ENCODE measurements at places on chromosomes 1 and 21.

DNA sequence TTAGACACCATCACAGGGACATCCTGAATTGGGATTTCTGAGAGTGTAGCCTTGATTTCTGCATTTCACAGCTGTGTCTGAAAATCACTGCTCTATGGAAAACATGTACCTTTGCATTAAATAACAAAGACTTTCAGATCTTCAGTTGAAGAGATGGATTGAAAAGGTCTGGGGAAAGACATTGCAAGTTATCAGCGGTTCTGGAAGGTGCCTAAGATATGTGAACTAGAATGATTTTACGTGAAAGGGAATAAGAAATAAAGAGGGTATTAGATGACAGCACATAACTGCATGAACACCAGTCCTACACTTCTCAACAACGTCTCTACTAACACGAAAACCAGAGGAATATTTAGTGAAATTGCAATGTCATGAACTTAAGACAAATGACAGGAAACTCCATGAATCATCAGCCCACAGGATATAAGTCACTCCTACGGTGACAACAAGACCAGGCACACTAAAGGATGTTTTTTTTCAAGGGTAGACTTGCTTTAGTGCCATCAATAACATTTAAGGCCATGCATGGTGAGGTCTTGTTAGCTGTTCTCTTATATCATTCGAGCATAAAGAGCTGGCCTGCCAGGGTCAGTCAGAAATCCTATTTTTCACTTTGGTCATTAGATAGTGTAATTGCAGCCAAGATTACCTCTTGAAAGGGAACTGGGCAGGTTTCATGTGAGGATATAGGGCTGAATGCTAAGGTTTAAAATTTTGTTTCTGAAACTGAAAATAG, 283.1 kb downstream of the GRIK1 start:
- no peak for DNase-seq

DNA sequence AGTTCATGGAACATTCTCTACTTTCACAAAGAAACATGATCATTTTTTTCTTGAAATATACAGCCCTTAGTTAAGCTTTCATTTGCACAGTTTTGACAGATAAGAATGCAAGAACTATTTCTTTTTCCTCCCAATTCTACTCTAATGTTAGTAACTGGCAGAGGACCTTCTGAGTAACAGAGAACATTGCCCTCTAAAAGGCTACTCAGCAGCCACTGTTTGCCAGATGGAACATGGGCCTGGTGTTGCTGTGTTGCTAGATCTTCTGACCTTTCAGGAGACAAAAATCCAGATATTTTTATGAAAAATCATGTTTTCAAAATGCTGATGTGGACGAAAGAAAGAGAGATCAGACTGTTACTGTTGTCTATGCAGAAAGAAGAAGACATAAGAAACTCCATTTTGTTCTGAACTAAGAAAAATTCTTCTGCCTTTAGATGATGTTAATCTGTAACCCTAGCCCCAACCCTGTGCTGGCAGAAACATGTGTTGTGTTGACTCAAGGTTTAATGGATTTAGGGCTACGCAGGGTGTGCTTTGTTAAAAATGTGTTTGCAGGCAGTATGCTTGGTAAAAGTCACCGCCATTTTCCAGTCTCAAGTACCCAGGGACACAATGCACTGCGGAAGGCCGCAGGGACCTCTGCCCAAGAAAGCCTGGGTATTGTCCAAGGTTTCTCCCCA, 2.9 kb upstream of the PRDX6 start:
- no peak for DNase-seq

DNA sequence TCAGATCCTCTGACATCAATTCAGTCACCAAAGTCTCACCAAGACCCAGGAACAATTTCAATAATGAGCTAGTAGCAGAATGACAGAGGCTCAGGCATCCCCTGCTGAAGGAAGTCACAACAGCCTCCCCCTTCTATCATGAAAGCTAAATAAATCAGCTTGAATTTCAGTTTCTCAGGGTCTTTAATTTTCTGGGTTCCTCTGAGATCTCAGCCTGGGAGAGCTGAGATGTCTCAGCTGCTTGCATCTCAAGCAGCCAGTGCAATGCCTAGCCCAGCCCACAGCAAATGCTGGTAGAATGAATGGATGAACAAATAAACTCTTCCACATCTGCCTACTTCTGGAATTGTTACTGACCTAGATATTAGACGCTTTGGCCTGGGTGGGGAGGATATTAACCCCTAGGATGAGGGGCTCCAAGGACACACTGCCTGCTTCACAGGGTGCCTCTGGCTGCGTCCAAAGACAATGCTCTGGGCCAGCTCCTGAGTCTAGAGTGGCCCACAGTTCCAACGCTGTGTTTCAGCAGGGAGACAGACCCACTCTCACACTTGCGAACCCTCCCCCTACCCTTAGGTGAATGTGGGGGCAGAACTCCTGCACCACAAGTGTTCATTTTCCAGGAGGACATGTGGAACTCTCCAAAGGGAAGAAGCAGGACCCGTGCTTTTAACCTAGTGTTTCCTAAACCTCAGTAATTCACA, 11.2 kb upstream of the LORICRIN start:
- no peak for DNase-seq

DNA sequence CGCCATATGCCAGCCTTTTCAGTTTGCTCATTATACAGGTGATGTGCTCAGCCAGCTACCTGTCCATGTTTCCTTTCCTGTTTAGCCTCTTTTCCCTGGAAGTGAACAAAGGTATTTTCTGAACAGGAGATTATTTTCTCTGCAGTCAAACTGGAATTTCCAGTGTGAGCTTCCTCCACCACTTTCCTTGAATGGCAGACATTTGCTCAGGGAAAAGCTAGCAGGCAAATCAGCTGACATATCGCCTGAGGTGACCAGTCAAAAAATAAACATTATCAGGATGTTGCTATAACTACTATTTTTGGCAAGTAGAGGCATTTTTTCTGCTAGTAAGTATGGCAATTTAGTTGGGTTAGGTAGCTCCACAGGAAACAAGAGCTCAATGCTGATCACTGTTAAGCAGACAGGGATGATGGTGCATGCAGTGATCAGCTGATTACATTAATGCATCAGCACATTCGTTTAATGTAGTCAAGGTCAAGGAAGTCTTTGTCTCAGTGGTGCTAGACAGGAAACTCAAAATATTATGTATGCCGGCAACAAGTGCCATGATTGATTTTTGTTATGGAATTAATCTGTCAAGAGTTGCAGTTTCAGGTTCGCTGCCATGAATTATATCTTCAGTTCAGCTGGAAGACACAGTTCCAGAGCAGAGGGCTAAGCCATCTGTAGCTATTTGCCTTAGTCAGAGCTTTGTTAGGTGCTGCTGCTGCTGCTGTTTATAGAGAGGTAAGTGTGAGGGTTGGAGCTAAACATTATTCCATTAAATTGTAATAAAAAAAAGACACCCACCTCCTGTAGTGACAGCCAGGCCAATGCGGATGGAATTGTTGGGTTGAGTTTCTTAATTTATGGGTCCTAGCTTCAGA, 179.7 kb upstream of the ST6GALNAC5 start:
- no peak for DNase-seq

DNA sequence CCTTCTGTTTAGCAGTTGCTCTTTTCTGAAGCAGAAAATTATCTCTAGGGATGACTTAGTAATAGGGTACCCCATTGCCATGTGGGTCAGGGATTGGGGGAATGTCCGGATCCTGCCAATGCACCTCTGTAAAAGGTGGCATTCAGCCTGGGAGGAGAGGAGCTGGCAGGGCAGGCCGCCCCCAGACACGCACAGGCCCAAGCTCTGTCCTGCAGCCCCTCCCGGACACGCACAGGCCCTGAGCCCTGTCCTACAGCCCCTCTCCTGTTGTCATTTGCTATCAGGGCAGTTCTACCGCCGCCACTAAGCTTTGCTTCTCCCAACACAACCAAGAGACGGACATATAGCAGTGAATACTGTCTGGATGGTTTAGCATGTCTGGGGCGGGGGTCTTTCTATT, 219.1 kb downstream of the SDCCAG8 start:
- DNase-seq, result no peak

- DNase-seq, result no peak
Observed at GRCh38 chr1:73475316-73475870, 722.6 kb downstream of the LRRIQ3 start.

GRCh38 chr1:225695578-225696337, 42.8 kb upstream of the ENAH start:
- no peak for DNase-seq

DNA sequence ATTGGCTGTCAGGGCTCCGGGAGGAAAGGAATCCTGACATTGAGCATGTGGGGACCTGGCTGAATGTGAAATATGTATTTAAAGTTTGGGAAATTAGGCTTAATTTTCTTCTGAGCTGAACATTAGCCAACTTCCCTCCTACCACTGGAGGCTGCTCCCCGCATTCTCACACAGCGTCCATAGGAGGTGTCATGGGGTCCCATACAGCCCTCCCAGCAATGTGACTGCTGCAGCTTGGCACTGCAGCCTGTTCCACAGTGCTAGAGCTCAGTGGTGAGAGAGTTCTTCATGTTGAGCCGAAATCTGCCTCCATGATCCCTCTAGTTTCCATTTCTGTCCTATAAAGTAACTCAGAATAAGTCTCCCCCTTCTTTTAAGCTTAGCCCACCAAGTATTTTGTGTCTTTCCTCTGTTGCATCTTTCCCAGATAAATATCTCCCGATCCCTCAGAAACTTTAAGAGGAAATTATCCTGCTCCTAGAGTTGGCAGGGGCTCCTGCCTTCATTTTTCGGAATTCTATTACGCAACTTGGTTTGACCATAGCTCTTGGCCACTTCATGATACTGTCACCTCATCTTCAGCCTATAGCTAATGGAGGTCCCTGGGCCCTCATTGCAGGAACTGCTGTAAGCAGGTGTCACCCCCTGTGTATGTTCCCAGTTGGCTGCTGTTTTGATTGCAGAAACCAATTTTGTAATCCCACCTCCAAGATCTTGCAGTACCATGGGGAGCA, 2.0 kb downstream of the FCRL6 start:
- no peak for DNase-seq

GRCh38 chr1:55059302-55060132, 20.2 kb downstream of the PCSK9 start:
- no peak for DNase-seq

DNA sequence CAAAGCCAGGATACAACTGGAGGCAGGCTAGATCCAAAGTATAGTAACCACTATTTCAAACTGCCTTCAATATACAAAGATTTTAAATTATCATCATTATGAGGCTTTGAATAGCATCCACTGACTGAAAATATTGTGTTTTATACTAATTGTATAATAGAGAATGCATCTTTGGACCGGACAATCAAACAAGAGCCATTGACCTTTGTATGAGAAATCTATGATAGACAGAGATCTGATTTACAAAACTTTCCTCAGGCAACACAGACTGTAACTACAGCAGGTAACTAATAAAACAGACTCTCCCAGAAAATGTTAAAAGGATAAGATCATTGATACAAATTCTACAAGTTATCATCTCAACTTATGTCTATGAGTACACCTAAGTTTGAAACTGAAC, 152.9 kb downstream of the DENND1B start:
- DNase-seq, result no peak

All from esophagus squamous epithelium (tissue), 5 donors.